ENCODE measurements at places on chromosomes 3 and 15.

GRCh38 chr3:22117091-22117490, 366.1 kb upstream of the ZNF385D start:
- DNase-seq = no peak

DNA sequence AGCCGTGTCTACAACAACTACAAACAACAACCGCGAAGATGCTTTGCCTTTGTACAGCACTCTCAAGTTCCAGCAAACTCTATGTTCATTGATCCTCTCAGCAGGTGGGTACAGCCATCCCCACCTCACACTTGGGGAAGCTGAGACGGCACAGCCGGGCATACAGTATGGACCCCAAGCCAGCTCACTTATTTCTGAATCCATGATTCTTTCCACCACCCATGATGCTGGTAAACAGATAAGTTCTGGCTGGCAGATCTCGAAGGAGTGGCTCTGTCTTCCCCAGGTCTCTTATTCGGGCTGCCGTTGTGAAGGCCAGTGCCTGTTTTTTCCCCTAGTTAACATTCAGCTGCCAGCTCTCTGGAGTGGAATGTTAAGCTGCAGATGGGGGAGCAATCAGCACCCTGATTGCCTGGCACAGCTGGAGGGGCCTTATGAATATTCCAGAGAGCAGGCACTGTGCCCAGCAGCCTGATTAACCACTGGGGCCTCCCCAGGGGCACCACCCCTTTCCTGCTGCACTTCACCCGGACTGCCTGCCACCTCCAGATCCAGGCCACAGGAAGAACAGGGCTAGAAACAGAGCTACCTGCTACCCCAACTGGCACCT, 73.2 kb downstream of the CORO2B start:
- DNase-seq = no peak

- peak; percentile 79 for DNase-seq
Observed at GRCh38 chr3:111859974-111860859, 1.2 kb downstream of the PHLDB2 start.

DNA sequence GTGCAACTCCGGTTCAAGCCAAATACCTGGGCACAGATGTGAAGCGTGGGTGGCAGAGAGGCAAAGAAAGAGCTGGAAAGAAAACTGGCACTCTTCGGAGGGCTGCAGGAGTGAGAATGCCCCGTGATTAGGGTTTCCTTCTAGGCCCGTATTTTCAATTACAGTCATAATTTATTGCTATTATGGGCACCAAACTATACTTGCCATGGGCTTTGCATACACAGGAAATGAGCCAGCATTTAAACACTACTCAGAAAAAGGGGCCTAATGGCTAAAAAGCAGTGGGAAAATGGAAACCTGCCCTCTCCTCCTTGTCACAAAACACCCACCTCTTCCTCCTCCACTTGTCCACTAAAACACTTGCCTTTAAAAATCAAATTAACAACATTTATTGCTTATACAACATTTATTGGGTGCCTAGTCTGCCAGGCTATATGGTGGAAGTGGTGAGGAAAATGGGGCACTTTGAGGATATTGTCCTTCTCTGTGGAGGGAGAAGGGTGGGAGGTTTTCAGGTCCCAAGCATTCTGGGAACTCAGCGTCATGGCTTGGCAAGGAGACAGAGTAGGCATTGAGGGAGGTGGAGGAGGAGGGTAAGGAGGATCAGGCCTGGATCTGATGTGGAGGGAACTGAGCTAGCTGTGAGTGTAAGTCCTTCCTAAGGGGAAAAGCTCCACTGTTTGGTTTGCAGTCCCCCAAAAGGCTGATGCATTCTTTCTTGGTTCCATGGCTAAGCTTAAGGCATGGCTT, 160.9 kb downstream of the SLCO3A1 start:
- no peak for DNase-seq

- DNase-seq = no peak
Observed at GRCh38 chr15:73403171-73403570, 34.4 kb upstream of the HCN4 start.

GRCh38 chr3:190044142-190044541, 76.6 kb downstream of the P3H2 start:
- no peak for DNase-seq

GRCh38 chr3:17140670-17141505, 256.1 kb downstream of the PLCL2 start:
- DNase-seq = no peak

- DNase-seq = no peak
Observed at GRCh38 chr3:129245141-129245540, 4.3 kb upstream of the COPG1 start.

DNA sequence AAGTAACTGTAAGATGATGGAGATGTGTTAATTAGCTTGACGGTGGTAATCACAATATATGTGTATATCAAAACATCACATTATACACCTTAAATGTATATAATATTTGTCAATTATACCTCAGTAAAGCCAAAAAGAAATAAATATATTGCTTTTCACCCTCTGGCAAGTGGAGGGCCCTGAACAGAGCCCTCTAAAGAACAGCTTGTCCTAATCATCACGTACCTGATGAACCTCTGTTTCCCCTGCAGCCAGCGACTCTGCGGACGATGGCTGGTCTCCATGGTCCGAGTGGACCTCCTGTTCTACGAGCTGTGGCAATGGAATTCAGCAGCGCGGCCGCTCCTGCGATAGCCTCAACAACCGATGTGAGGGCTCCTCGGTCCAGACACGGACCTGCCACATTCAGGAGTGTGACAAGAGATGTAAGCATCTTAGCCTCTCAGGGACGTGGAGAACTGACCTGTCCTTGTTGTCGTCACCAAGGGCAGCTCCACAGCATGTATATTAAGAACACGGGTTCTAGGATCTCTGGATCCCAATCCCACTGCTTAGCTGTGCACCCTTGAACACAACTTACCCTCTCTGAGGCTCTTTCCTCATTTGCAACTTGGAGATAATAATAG, 6.3 kb downstream of the THBS1 start:
- DNase-seq = no peak

DNA sequence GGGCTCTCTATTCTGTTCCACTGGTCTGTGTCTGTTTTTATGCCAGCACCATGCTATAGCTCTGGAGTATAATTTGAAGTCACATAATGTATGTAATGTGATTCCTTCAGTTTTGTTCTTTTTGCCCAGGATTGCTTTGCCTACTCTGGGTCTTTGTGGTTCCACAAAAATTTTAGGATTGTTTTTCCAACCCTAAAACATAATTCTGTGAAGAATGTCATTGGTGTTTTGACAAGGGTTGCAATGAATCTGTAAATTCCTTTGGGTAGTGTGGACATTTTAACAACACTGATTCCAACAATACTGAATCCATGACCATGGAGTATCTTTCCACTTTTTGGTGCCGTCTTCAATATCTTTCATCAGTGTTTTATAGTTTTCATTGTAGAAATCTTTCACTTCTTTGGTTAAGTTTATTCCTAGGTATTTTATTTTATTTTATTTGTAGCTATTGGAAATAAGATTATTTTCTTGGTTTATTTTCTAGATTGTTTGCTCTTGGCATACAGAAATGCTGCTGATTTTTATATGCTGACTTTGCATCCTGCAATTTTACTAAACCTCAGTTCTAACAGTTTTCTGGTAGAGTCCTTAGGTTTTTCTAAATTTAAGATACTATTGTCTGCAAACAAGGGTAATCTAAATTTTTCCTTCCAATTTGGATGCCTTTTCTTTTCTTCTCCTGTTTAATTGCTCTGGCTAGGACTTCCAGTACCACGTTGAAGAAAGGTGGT, 29.7 kb downstream of the TJP1 start:
- DNase-seq = peak; percentile 16

- no peak for DNase-seq
Observed at GRCh38 chr3:18946524-18946923, 201.8 kb upstream of the KCNH8 start.

GRCh38 chr3:14680115-14680514, 5.2 kb downstream of the C3orf20 start:
- DNase-seq = no peak

DNA sequence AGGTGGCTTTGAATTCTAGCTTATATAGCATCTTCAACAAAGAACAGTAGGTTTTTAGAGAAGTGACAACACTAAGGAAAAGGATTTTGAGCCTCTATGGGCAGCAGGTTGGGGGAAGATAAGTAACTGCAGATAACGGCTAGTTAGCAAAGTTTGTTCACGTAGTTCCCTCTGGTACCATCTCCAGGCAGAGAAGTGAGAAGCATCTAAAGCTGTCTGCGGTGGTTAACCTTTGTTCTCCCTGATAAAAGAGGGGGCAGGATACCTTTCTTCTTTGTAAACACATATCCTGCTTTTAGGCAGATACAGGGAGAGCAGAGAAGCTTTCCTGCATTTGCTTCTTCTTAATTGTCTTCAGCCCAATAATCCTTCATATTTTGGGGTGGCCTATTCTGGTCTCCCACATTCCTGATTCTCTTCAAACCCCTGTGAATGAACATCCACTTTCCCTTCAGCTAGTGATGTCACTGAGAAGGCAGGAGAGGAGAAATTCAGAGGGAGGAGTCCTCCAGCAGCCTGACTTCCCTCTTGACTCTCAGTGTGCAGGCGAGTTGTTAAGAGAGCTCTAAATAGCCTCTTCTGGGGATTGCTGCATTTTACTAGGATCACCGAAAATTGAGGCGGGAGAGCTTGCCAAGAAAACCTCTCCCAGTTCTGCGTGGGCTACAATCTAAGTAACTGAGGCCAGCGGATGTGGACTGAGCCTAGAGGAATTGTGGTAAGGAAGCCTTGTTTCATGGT, 393.7 kb upstream of the C2CD4B start:
- peak; percentile 63 for DNase-seq

All from hepatic stellate cell (primary cell).